ENCODE measurements at places on chromosomes 3 and 15.

GRCh38 chr15:91741986-91742385 is 111.5 kb upstream of the SLCO3A1 start:
- no peak for DNase-seq

DNA sequence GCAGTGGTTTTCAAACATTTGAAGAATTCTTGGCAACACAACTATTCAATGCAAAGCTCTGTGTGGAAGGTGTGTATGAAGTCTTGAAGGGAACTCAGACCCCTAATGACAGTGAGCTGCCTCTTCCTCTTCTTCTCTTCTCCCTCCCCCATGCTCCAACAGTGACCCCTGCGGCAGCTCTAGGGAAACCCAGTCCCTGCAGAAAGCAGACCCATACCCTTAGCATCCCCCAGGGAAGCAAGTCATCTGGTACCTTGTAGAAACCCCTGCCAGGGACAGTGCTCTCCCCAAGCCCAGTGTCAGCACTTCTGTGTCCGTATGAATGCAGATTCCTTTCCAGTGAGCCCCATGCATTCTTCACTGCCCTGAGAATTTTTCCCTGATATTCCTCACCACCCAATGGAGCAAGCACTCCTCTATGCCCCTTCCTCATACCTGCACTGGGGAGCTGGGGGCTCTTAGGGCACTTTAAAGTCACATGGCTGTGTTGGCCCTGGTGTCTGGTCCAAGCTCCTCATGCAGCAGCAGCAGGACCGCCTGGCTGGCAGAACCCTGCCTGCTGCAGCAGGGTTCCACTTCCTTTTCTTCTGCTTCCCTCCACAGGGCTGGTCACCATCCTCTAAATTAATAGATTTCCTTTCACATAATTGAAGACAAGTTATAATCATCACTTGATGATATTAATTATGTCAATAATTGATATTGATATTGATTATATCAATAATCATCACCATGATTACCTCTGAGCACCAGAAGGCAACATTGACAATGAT is 442.5 kb downstream of the EPHB1 start:
- DNase-seq = no peak

DNA sequence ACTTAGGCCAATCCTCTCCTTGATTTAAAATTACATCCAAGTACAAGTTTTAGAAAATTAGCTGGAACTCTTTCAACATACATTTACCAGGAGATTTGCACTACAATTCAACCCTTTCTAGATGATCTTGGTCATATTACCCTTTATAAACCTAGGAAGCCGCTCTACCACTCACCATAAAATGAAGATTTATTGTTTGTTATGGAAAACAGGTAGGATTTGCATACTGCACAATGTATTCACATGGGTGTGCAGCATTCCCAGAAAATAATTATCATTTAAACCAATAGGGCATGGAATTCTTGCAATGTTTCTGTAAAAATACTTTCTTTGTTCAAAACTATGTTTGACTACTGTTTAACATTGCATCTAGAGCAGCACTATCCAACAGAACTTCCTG is 18.4 kb upstream of the RETNLB start:
- DNase-seq = no peak

- no peak for DNase-seq
Measured at GRCh38 chr15:45434078-45434567, 55.8 kb upstream of the GATM start.

- no peak for DNase-seq
Measured at GRCh38 chr3:71461749-71462483, 121.6 kb downstream of the FOXP1 start.

DNA sequence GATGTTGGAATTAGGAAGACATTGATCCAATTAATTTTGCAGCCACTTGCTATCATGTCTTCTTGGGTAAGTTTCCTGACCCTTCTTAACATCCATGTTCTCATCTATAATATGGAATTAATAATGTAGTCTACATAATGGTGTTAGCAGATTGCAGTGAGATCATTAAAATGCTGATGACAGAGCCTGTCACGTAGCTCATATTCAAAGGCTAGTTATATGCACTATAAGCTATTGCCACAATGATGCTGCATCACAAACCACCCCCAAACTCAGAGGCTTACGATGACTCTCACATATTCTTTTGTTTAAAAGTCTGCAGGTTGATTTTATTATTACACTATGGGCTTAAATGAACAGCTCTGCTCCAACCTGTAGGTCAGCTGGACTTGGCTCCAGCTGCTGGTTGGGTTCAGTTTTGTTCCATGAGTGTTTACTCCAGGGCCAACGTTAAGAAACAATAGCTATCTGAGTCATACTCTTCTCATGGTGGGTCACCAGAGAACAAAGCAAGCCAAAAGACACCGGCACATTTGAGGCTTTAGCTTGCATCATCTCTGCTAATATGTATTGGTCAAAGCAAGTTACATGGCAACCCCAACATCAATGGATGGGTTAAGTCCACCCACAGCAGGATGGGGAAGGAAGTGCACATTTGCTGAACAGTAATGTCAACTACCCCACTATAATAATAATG is 250.0 kb upstream of the SLCO3A1 start:
- no peak for DNase-seq

DNA sequence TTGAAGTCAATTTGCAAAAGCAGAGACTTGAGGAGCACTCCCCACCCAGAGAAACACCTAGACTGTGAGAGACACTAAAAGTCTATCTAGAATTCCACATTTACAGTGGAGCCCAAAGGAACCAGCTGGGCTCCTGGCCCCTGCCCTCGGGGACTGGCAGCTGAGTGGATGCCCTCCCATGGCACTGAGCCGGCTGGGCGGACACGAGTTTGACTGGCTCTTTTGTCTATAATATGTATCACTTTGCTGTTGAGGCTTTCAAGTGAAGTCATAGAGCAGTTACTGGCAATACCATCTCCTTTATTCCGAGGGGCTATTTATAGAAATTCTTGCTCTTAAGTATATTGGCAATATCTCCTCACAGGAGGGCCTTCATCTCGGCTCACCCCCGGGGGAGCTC is 65.8 kb upstream of the TNFAIP8L3 start:
- DNase-seq = no peak

GRCh38 chr3:51391566-51392354 is 675 bp downstream of the RBM15B start:
- peak; percentile 71 for DNase-seq

DNA sequence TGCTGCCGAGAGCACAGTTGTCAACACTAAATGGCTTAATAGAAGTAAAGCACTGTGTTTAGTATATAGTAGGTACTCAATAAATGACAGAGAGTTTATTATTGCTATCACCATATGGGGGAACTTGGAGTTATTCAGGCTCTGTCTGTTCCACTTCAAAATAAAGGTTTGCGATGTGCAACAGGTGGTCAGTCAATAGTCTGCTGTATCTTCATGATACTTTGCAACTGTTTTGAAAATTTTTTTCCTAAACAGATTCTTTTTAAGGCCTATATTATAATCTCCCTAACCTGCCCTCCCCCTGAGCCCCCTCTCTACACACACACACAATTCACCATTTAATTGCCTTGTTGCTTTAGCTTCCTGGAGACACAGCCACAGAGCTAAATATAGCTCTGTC is 164.7 kb upstream of the NR2F2 start:
- no peak for DNase-seq

GRCh38 chr3:31224936-31225335 is 307.8 kb upstream of the STT3B start:
- no peak for DNase-seq

DNA sequence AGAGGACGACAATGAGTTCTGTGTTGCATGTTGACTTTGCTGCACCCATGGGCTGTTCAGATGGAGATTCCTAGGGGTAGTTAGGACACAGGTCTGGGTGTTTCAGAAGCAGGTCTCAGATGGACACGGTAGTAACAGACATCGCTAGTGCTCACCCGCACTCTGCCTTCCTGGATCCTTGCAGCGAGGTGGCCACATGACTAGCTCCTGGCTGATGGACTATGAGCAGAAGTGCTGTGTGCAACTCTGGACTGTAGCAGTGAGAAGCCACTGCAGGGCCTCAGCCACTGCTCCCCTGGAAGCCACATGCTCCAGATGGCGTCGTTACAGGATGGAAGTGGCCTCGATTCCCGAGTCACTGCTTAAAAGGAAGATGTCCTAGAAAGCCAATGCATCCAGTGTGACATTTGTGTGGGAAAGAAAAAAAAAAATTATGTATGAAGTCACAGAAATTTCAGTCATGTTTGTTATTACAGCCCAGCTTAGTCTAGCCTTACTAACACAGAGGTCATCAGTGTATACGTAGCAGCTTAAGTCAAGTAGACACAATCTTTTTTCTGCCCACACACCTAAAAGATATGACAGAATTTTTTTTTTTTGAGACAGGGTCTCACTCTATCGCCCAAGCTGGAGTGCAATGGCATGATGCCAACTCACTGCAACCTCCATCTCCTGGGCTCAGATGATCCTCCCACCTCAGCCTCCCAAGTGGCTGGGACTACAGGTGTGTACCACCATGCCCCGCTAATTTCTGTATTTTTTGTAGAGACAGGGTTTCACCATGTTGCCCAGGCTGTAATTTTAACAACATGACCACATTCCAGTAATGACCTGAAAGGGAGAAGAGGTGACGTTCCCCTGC is 95.3 kb downstream of the XXYLT1 start:
- no peak for DNase-seq

- DNase-seq = no peak
Measured at GRCh38 chr3:182710557-182711157, 82.6 kb upstream of the ATP11B start.

GRCh38 chr3:52407779-52408178 is 37.1 kb downstream of the SEMA3G start:
- peak; percentile 46 for DNase-seq

- no peak for DNase-seq
Measured at GRCh38 chr15:56056626-56057025, 63.2 kb upstream of the NEDD4 start.

GRCh38 chr3:54599716-54600115 is 328.1 kb downstream of the LRTM1 start:
- no peak for DNase-seq

DNA sequence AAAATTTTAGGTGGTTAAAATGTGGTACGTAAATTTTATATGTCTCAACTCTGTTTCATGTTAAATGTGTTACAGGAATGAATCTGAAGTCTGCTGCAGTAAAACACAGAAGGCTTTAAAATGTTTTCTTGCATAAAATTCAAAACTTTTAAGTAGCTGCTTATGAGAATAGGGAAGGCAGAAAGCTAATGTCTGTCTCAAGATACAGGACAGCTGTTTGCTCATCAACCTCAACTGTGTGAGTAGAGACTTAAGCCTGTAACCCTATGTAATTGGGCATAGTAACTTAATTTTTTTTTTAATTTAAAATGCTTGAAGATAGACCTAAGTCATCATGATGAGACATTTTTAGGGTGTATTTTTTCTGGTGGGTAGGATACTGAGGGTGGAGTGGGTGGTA is 38.9 kb downstream of the ZFAND6 start:
- no peak for DNase-seq
